ENCODE measurements at places on chromosomes 6 and 20.

GRCh38 chr20:8116067-8116811, 15.8 kb upstream of the PLCB1 start:
- DNase-seq, result no peak

- no peak for DNase-seq
These were observed 34.6 kb downstream of the PPARD start for GRCh38 chr6:35377002-35377401.

DNA sequence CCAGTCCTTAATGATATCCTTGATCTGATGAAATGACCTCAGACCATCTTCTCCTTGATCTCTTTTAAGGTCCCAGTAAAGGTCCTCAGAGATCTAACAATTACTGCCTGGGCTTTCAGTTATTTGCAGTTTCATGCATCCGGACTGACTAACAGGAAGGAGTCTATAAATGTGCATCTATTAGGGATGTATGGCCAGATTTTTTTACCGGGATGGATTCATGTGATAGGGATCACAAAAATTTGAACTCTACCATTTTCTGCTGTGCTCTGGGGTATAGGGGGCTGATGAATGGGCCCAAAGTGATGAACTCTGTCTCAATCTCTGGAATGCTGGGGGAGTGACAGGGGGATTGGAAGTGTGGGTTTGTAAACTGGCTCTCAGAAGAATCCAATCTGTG, 36.2 kb upstream of the SCUBE3 start:
- no peak for DNase-seq

GRCh38 chr20:63273635-63274380, 1.2 kb downstream of the ARFGAP1 start:
- DNase-seq, result no peak

- DNase-seq, result no peak
These were observed 15.0 kb upstream of the MARCKS start for GRCh38 chr6:113842165-113842564.

- DNase-seq, result no peak
These were observed 114.8 kb downstream of the MOXD1 start for GRCh38 chr6:132286298-132287019.

DNA sequence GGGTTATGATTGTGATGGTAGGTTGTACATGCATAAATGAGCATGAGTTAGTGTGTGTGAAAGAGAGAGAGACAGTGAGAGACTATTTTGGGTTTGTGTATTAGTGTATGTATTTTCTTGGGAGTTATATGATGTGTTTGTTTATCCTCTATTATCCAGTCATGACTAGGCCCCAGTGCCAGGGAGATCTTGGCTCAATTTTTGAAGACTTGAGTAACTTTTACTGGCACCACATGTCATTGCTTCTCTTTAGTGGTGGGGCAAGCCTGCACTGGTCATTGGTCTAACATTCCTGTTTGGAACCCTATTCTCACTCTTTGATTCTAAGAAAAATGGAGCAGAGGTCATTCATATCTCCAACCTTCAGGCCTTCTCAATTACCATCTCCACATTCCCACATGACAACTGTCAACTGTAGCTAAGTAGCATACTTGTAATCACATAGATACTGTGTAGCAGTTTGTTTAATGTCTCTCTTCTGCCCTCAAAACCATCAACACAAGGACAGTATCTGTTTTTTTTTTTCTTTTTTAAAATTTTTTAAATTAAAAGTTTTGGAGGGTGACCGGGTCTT, 8.8 kb downstream of the L3MBTL1 start:
- DNase-seq, result no peak

DNA sequence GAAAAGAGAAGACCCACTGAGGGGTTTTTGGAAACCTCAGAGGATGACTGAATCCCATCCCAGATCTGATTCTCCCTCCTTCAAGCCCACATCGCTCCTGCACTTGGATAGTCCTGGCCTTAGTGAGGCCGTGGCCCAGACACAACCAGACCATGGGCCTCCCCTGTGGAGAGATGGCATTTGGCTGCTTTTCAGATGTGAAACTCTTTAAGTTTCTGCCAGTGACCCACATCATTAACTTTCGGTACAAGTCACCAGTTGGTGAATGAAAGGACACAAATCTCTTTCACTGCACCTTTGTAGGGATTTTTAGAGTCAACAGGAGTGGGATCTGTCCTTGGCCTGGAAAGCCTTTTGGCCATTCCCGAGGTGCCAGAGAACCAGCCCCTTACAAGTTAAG, 116.6 kb downstream of the SASH1 start:
- DNase-seq, result no peak

GRCh38 chr6:135424385-135424784, 73.2 kb downstream of the AHI1 start:
- no peak for DNase-seq

GRCh38 chr6:27760464-27760863, 151.7 kb downstream of the OR2B2 start:
- no peak for DNase-seq

DNA sequence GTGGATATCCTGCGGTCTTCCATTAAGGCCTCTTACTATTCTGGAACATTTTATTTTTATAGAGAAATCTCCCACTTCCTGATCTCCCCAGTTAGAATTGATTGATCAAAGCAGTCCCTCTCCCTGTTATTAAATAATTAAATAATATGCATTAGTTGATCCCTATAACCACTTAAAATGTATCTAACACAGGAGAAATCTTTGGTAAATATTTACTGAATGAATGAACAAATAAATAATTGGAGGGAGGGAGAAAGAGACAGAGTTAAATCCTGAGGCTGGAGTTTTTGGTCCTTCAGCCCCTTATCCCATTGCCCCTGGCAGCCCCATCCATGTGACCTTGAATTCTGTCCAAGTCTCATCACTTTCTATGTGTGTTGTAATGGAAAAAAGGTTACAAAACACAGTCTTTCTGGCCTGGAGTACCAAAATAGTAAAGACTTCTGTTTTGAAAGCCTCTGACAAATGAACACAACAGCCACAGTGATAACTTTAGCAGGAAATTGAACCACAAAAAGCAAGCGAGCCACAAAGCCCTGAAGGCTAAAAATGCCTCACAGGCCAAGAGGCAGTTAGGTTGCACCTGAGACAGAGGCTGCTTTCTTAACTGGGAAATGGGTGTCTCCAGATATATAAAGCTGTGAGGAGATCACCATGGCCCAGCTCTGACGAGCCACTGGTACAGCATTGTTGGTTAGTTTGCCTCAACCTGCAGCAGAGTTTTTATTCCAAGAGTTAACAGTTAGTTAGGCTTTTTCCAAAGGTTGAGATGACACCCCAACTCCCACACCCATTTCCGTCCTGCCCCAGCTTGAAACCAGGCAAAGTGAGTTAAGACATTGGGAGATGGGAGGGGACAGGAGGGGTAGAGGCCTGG, 11.3 kb downstream of the NT5E start:
- DNase-seq, result no peak

- no peak for DNase-seq
These were observed 746.6 kb upstream of the ADGRB3 start for GRCh38 chr6:67888546-67888885.

GRCh38 chr6:113578691-113579090, 278.5 kb upstream of the MARCKS start:
- no peak for DNase-seq

- no peak for DNase-seq
These were observed 81.0 kb downstream of the COL9A1 start for GRCh38 chr6:70221715-70222438.

- no peak for DNase-seq
These were observed 10.1 kb downstream of the MAP3K5 start for GRCh38 chr6:136782021-136782770.

GRCh38 chr6:396126-396520, 4.6 kb downstream of the IRF4 start:
- DNase-seq, result no peak

GRCh38 chr6:48222241-48222640, 111.2 kb upstream of the PTCHD4 start:
- no peak for DNase-seq

DNA sequence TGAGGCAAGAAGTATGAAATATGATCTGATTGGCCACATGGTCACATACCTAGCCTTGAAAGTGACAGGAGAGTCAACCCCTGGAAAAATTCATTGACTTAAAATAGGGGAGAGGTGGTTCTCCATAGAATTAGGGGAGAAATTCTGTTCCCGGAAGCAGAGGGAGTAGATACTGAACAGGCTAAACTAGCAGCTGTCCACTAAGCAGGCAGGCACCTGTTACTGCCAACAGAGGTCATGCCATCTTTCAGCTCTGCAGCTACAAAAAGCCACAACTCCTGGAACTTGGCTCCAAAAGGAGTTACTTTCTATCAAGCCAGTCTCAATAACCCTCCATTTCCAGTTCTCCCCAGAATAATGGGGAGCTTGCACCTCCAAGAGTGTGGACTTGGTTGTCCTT, 352.5 kb downstream of the MAFB start:
- no peak for DNase-seq

DNA sequence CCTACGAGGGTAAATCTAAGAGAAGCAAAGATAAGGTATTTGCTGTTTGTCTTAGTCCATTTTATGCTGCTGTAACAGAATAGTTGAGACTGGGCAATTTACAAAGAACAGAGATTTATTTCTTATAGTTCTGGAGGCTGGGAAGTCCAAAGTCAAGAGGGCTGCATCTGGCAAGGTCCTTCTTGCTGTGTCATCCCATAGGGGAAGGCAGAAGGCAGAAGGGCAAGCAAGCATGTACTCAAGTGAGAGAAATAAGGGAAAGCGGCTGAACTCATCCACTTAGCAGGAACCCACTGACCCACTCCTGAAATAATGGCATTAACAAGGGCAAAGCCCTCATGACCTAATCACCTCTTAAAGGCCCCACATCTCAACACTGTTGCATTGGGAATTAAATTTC, 102.7 kb downstream of the AGPAT4 start:
- DNase-seq, result no peak

DNA sequence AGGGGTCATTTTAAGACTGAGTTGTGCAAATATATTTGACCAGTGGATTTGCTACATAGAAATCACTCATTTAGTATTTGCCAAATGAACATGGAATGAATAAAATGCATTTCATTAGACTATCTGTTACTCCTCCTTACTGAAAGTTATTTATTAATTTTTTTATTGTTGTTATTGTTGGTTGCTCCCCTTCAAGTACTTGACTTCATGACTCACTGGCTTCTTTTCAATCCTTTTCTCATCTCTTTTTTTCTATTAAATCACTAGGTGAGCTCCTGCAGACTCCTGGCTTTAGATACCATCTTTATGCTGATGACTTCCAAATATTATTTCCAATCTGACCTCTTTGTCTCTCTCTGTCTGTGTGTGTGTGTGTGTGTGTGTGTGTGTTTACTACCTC, 192.2 kb upstream of the FAM83B start:
- DNase-seq, result no peak

DNA sequence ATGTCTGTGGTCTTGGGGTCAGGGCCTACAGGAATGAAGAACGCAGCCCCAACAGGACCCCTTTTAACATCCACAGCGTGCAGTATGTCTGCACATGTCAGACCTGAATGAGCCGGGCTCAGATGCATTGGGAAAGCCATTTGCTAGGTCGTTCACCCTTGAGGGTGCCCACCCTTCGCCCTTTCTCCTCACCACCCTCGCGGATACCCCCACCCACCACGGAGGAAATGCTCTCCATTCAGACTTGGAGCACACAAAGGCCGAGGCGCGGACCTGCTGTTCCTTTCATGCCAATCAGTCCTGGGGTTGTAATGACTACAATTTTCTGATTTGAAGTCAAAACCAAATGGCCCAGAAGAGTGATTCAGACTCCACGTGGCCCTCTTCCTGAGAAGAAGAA, 62.7 kb downstream of the EDN3 start:
- DNase-seq, result no peak

GRCh38 chr6:112439432-112439831, 92.3 kb downstream of the RFPL4B start:
- DNase-seq, result no peak

DNA sequence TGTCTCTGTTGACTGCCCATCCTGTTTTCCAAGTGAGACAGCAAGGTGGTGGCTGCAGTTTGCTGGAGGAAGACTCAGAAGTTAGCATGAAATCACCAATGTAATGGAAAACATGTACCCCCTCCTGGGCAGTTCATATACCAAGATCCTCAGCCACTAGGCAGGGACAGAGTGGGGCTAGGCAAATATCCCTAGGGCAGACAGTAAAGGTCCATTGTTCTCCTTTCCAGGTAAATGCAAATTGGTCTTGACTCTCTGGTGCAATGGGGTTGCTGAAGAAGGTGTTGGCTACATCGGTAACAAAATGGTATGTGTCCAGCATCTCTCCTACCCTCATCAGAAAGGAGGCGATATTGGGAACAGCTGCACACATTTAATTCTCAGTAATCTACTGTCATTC, 233.6 kb upstream of the SOX4 start:
- DNase-seq, result no peak

GRCh38 chr20:19396460-19397081, 184.1 kb downstream of the SLC24A3 start:
- no peak for DNase-seq

GRCh38 chr6:93792746-93793145, 373.4 kb upstream of the EPHA7 start:
- DNase-seq, result no peak

DNA sequence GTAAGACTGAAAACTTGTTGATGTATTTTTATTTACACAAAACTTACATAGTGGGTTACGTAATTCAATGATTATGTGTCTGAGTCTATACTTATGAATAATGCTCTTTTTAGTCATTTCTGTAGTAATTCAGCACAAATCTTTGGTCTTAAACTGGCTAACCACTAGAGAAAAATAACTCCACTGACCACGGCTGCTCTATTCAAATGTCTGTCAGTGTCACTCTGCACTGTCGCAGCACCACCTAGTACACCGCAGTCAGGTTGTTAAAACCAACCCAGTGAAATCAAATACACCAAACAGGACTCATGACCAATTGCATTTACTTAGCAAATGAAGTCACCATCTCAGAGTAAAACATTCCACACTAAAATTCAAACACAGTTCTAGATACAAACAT, 93.5 kb upstream of the CCDC28A start:
- no peak for DNase-seq

GRCh38 chr20:38034108-38034649, 633 bp downstream of the RPRD1B start:
- DNase-seq, result no peak

Data from stimulated activated effector memory CD8-positive, alpha-beta T cell treated with anti-CD3 and anti-CD28 coated beads, Interleukin-12 subunit alpha, Interleukin-12 subunit beta, amount 100 ng/mL, for 72 hours (primary cell).